ENCODE measurements at places on chromosomes 3 and 15.

DNA sequence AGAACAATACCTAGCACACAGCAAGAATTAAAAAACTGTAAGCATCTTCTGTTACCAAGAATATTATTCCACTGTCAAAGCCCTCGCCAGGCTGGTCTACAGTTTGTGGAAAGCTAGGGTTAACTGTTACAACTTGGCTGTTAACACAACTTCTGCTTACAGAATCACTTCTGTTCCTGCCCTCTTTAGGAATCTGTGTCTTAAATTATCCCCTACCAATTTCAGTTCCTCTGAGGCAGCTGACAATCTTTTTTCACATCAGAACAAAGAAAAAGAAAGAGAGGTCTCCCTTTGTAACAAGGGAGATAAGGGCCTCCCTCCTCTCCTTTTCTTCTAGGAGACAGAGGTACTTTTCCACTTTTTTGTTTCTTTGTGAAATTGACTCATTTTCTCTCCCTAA lies 188.9 kb downstream of the FMN1 start:
- no peak overlapping the region for H3K27ac ChIP-seq
- no peak overlapping the region for H3K4me3 ChIP-seq
- no peaks in the 10 kb centered on the region for H3K4me1 ChIP-seq
- DNase-seq = no peak
- no peaks in the 10 kb centered on the region for H3K27me3 ChIP-seq
- H3K36me3 ChIP-seq = no peaks in the 10 kb centered on the region

DNA sequence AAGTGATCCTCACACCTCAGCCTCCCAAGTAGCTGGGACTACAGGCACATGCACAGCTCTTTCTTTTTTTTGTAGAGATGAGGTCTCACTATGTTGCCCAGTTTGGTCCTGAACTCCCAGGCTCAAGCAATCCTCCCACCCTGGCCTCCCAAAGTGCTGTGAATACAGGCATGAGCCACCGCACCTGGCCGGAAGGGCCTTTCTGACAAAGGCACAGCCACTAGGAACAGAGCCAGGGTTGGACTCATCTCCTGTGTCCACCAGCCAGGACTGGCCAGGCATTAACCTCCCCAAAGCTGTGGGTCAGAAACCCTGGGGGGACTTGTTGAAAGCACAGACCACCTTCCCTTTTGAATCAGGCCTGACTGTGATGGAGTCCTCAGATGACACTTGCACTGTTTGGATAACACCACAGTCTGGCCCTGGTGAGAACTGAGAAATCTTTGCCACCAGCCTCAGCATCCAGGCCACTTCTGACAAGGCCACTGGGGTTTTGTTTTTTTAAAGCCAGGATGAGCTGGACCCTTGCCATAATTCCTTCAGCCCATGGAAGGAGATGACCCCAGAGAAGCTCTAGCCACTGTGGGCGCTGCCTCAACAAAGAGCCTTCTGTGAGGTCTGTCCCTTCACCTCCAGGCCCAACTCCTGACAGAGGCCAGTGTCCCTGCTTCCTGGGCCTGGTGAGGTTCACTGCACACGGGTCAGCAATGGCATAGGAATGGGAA lies 4.8 kb downstream of the TKT start:
- no peaks in the 10 kb centered on the region for H3K27me3 ChIP-seq
- peaks cover 2% of the 10 kb centered on the region for H3K36me3 ChIP-seq
- H3K4me1 ChIP-seq = peaks cover 80% of the 10 kb centered on the region
- H3K27ac ChIP-seq = no peak overlapping the region

DNA sequence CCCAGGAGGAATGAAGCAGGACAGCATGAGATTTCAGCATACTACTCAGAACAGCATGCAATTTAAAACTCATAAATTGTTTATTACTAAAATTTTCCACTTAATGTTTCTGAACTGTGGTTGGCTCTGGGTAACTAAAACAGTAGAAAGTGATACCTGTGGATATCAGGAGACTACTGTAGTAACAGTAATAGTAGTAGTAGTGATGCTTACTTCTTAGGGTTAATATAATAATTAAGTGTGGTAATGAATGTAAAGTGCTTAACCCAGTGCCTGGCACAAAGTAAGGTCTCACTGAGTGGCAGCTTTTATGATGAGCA lies 117.3 kb downstream of the NR1I2 start:
- no peak overlapping the region for H3K27ac ChIP-seq
- H3K27me3 ChIP-seq = no peaks in the 10 kb centered on the region
- peaks cover 6% of the 10 kb centered on the region for H3K36me3 ChIP-seq
- H3K4me3 ChIP-seq = no peak overlapping the region
- H3K4me1 ChIP-seq = no peaks in the 10 kb centered on the region
- DNase-seq = no peak

DNA sequence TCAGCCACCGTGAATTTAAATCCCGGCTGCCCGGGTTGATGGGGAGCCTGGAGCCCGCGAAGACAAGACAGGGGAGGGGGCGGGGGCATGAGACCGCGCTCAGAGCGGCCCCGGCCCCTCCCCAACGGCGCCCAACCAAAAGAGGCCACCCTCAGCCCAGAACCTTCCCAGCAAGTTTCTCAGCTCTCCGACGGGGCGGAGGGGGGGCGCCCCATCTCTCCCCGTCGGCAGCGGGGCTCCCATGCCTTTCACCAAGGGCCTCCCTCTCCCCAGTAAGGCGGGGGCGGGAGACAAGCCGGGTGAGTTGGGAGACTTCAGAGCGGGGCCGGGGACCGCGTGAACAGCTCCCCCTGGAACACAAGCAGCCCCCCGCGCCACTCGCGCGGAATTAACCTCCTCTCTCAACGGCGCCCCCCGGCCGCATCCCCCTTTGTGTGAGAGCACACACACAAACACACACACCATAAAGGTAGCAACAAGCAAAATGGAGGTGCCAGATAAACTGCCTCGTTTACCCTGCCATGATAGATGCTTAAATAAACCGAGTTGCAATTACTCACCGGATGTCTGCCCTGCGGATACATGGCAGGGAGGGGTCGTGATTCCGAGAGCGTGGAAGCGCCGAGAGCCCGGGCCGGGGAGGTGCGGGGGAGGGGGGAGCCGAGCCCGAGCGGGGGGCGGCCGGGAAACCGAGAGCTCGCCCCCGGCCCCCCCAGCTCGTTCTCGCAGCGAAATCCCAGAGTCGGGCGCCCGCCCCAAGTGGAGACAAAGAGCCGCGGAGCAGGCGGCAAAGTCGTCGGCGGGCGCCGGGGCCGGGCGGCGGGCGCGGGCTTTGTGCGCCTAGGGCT lies 1.3 kb downstream of the TLE3 start:
- peak; percentile 46 for DNase-seq
- peak overlapping the region; percentile 90 for H3K27ac ChIP-seq

GRCh38 chr3:172717493-172718088 lies 6.7 kb upstream of the NCEH1 start:
- no peaks in the 10 kb centered on the region for H3K4me1 ChIP-seq
- H3K36me3 ChIP-seq = no peaks in the 10 kb centered on the region
- no peaks in the 10 kb centered on the region for H3K27me3 ChIP-seq
- H3K4me3 ChIP-seq = no peak overlapping the region
- no peak overlapping the region for H3K27ac ChIP-seq
- DNase-seq = no peak

GRCh38 chr3:121749276-121750086 lies at the start of gene GOLGB1:
Gene GOLGB1 (minus strand): TSS chr3:121749741. CDS start chr3:121730971, 18,770 bp downstream.
- DNase-seq = peak; percentile 85
- peak within 1 kb of the TSS; percentile 92 for H3K27ac ChIP-seq
- H3K27me3 ChIP-seq = no peaks in the 10 kb centered on the region

Measured in CD4-positive, alpha-beta T cell (primary cell).